ENCODE measurements at places on chromosomes 3 and 15. TPM values are rescaled to one million over a fixed set of nuclear protein-coding genes. Genes with fewer than 3 reads are reported as not detected.

EXD1 gene
- total RNA-seq: not detected

TTLL13 gene
- total RNA-seq: not detected

DNA sequence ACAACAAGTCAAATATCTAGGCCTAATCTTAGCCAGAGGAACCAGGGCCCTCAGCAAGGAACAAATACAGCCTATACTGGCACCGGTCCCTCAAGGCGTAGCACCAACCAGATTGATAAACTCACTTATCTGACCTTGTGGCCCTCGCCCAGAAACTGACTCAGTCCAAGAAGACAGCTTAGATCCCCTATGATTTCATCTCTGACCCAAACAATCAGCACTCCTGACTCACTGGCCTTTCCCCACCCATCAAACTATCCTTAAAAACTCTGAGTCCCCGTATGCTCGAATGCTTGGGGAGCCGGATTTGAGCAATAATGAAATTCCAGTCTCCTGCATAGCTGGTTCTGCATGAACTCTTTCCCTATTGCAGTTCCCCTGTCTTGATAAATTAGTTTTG is 1.6 kb upstream of the SORD start:
- DNase-seq: no peak

GRCh38 chr3:177108648-177109047 is 88.6 kb downstream of the TBL1XR1 start:
- no peak for DNase-seq

DNA sequence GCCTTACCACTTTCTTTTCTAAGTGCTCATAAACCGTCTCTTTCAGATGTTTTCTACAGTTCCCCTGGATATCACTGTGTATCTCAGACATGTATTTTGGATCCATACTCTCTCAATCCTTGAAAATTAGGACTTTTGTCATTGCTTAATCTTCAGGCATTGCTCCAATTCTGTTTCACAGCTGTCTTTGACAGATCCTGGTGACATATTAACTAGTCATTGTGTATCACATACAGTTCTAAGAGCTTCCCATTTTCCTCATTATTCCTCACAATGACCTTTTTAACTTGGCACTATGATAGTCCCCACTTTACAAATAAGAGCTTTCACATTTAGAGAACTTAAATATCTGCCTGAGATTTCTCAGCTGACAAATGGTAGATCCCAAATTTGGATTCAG is 151.7 kb downstream of the CLSTN2 start:
- DNase-seq: no peak

GRCh38 chr15:90400005-90400758 is 12.1 kb downstream of the IQGAP1 start:
- DNase-seq: no peak

- DNase-seq: peak; percentile 75
These were observed at the start of gene MELTF for GRCh38 chr3:197029511-197030167. Gene MELTF, minus strand, starts transcription at chr3:197029817. Its CDS starts 115 bp downstream, at chr3:197029702.

NPAP1 gene
- not detected for total RNA-seq

- DNase-seq: no peak
These were observed 213.9 kb upstream of the PFN2 start for GRCh38 chr3:150184426-150185071.

- DNase-seq: no peak
These were observed 28.3 kb downstream of the MTHFS start for GRCh38 chr15:79868554-79868953.

DNA sequence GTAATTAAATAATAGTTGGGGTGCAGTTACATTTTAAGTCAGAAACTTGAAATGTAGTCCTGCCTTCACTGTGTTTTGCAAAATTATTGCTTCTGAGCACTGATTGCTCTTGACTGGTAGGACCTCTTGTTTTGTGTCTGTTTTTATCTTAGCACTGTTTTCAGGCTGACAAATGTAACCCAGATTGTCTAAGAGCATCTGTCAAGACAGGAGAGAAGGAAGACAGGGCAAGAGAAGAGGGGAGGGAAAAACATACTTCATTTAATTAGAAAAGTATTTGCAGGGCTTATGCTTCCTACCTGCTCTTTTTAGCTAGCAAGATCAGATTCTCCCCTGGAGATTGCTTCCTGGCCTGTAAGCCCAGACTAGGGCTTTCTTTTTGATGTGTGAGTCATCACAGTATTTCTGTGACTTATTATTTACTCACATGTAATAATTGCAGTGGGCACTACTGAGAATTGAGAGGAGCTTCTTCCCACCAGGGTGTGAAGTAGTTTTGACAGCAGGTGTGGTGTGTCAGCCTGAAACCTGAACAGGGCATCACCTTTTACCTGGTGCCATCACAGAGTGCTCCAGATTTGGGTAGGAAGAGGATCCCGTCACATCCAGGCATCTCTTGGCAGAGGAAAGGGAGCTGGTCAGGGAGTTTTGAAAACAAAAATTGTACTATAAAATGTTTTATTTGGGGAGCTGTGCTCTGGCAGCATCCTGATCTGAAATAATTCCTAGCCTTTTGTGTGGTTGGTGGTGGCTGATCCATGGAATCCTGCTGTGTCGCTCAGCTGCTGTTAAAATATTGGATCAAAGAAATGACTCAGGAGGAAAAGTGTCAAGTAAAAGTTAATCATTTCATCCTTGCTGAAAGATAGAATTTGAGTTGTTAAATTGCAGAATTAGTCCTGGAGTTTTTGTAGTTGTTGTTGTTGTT is 98.2 kb downstream of the TMEM108 start:
- no peak for DNase-seq

IL1RAP gene
- 10.3 TPM for total RNA-seq

DNA sequence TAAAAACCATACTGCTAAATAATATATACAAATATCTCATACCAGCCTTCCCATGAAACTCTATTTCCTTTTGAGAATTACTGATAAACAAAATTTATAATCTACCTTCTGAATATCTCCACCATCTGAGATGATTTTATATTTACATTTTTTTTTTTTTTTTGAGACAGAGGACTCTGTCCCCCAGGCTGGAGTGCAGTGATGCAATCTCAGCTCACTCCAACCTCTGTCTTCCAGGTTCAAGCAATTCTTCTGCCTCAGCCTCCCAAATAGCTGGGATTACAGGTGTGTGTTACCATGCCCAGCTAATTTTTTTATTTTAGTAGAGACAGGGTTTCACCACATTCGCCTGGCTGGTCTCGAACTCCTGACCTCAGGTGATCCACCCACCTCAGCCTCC is 42.8 kb upstream of the IGF2BP2 start:
- no peak for DNase-seq

DNA sequence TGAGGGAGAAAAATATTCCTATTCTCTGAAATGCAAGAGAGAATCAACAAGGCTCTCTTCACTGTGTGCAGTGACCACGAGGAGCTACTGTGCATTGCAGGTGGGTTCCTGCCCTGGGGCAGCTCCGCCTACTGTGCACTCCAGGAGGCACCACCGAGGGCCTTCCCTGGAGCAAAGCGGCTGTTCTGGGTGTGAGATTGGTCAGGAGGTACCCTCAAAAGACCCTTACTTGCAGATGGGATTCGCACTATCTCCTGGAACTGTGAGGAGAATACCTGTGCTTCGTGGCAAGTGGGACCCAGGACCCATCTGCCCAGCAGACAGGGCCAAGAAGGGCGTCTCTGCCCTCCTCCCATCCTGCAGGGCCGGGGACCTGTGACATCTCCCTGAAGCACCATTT is 68.9 kb downstream of the CYFIP1 start:
- DNase-seq: no peak

RNU5B-1 gene
- not detected for total RNA-seq

PLAAT1 gene
- total RNA-seq: not detected

DLL4 gene
- not detected for total RNA-seq

DNA sequence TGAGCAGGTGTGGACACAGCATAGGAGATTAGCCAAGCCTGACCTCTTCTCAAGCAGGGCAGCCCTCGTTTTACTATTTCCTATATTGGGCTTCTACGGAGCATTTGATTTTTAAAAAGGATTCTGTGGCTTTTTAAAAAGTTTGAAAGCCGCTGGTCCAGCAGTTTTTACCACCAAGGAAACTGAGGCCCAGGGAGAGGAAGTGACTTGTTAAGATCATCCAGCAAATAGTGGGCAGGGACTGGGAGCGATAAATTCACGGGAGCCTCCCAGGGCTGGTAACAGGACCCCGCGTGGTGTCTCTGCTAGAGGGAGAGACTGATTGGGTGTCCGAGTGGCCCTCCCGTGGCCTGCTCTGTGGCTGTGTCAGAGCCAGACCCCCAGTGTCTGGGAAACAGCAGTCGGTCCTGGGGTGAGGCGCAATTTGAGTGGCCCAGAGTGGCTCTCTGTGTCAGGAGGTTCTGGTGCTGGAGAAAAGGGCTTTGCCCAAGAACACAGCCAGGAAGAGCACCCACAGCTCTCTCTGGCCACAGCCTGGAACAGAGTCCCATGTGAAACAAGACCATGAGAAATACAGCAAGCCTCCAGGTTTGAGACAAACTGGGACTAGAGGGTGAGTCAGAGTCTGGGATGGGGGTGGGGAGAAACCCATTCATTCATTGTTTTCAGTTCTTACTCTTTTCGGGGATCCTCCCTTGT is 4.2 kb downstream of the FURIN start:
- DNase-seq: no peak

EIF5A2 gene
- total RNA-seq: 10.9 TPM

DNA sequence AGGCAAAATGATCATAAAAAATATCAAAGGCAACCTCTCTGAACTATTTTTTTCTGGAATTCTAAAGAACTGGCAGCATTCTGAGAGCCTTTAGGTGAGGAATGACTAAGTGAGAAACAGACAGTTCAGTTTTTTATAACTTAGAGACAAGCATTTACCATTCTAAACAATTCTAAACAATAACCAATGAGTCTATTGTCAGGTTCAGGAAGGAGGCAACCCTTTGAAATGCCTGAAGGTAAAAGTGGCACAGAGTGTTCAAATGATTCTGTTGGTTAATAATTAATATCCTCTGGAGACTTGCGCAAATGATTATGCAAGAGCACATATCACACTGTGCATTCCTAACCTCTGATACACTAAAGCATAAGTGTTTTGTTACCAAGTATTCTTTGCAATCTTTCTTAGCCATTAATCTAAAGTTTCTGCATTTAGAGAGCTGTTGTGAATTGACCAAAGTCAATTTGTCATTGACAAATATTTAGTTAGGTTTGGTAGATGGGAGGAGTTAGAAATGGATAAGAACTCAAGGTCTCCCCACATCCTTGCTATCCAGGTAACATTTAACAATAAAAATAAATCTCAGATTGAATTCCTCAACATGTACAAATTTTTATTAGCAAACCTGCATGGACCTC is 9.2 kb upstream of the TGFBR2 start:
- DNase-seq: no peak

- DNase-seq: no peak
These were observed 512.1 kb upstream of the ROBO2 start for GRCh38 chr3:76527773-76528172.

DNA sequence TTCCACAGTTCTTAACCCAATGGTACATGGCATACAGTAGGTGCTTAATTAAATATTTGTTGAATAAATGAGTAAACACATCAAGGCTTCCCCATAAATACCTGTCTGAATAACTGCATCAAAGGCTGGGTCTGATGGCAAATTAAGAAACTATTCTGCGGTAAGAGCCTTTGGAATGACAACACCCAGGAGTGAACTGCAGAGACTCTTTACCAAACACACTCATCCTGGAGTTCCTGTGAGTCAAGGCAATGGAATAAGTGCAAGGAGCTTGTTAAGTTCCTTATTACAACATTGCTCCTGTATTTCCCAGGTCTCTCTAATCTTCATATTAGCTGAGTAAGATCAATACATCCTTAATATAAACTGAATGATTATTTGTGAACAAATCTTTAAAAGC is 119.9 kb upstream of the STT3B start:
- no peak for DNase-seq

DNA sequence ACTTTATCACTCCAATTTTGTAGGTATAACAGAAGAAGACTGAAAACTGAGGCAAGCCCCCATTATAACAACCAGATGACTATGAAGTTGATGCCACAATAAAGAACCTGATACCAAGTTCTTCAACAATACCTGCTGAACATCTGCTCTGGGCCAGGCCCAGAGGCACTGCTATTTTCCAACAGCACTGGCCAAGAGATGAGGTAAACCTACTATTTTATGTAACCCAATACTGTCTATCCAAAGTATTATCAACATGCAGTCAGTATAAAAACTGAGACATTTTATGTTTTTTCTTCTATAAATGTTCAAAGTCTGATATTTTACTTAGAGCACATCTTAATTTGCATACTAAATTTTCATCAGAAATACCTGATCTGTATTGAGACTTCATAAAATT is 6.1 kb downstream of the SPG11 start:
- no peak for DNase-seq

DNA sequence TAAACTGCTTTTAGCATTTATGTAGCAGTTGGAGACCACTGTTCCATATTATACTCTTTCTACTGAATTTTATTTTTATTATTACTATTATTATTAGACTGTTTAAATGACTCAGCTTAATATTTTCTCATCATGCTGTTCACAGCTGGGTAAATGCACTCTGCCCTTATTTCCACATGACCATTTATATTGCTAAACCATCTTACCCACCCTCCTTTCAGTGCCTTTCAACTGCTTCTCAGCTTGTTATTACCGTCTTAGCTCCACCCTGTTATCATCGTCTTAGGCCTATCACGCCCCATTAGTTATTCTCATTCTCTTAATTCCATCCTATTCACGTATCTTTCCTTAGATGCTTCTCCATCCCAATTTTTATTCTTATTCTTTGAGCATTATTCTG is 212.6 kb downstream of the GAP43 start:
- no peak for DNase-seq

DNA sequence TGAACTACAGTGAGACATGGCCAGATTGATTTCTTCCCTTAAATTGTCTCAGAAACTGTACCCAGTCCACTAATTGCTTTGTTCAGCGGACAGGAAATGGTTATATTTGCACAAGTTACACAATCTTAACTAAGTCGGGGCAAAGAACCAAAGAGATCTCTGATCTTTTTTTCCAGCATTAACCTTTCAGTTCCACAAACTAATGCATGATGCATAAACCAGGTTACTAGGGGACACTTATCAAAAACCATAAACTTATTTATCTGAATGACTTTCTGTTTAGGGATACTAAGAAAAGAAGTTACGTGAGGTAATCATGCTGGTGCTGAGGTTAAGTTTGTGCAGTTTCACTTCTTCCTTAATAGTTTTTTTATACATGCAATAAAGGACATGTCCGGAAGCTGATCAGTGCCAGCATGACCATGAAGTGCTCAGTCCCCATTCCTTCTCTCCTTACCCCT is 22.4 kb downstream of the FNDC3B start:
- no peak for DNase-seq

IL5RA gene
- not detected for total RNA-seq

DNA sequence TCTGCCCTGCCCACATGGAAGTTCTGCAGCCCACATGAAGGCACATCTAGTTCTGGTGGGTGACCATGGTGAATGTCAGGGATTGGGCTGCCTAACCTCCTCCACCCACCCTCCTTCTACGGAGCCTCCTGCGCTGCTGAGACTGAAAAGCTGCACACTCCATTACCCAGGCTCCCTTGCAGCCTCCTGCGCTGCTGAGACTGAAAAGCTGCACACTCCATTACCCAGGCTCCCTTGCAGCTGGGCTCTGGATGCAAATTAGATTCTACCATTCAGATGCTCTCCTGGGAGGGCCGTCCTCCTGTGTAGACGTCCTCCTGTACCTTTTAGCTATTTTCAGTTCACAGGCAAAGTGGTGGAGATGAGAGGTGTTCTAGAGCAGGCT is 32.1 kb downstream of the POMGNT2 start:
- DNase-seq: no peak

All from activated CD8-positive, alpha-beta T cell treated with anti-CD3 and anti-CD28 coated beads, Interleukin-2, amount 10 ng/mL, durations not matched to agents 7 days and 5 days (primary cell).